ENCODE measurements at places on chromosomes 1 and 21. TPM values are rescaled to one million over a fixed set of nuclear protein-coding genes. Genes with fewer than 3 reads are reported as not detected.

GUCA2B gene
- not detected for polyA plus RNA-seq

- no peak for DNase-seq
These were observed 1476.2 kb downstream of the NCAM2 start for GRCh38 chr21:22474403-22474802.

GRCh38 chr1:205582471-205583291, 49.1 kb downstream of the ELK4 start:
- no peak for DNase-seq

DNA sequence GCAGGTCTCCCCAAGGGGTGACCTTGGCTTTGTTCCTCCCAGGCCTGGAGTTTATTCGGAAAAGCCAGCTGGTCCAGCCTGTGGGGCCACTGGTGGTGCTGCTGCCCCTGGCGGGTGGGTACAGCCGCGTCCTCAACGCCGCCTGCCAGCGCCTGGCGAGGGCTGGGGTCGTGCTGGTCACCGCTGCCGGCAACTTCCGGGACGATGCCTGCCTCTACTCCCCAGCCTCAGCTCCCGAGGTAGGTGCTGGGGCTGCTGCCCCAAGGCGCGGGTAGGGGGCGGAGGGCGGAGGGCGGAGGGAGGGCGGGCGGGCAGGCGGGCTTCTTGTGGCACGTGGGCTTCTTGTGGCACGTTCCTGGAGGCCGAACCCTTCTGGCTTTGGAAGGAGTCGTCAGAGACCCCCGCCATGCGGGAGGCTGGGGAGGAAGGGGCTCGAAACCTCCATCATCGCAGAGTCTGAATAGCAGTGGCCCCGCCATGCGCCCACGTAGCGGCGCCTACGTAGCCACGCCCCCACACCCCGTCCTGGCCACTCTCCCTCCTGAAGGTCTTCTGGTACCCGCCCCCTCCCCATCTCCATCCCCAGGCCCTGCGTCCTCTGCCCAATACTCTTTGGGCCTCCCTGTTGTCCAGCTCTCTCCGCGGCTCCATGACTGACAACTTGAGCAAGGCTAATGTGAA, 16.7 kb downstream of the PCSK9 start:
- no peak for DNase-seq

OR6P1 gene
- polyA plus RNA-seq: not detected

LENEP gene
- 1.6 TPM for polyA plus RNA-seq

FAF1 gene
- 52.6 TPM for polyA plus RNA-seq

- no peak for DNase-seq
These were observed 2.2 kb downstream of the S100A13 start for GRCh38 chr1:153624965-153625611.

VCAM1 gene
- polyA plus RNA-seq: 33.5 TPM

- DNase-seq: no peak
These were observed 477 bp downstream of the SNAP47 start for GRCh38 chr1:227735539-227736285.

DNA sequence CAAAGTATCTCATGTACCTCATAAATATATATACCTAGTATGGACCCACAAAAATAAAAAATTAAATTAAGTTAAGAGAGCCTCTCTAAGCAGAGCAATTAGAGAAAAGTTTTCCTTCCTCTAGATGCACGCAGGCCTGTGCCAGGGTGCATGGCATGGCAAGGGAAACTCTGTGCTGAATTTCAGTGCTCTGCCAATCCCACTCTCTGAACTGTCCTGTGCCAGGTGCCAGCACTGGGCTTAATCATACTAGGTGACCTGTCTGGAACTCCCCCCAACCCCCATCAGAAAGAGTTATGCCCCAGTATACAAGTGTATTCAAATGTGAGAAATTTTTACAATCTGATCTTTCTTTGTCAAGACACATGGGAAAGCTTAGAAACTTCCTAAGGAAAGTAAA, 10.4 kb upstream of the LAMC2 start:
- DNase-seq: no peak

KDF1 gene
- 10.4 TPM for polyA plus RNA-seq

DNA sequence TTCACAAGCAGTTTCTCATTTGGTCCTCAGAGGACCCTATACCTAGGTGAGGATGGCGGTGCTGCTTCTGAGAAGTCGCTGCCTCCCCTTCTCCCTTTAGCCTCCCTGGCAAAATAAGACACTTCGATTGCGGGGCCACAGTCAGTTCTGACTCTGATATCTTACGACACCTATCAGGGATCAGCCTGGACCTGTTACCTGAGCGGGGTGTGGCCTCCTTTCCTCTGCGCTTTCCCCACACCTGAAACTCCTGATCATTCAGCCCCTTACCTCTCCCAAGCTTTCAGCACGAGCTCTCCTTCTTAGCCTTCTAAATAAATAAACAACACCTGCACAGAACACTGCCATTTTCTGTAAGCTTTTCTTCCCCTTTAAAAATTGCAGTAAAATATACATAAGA, 24.6 kb upstream of the GPR137B start:
- DNase-seq: no peak

TMEM61 gene
- polyA plus RNA-seq: 0.68 TPM

GRCh38 chr1:148308832-148309458, 156.9 kb upstream of the NBPF11 start:
- DNase-seq: no peak

INTS11 gene
- 107 TPM for polyA plus RNA-seq

- no peak for DNase-seq
These were observed 510.7 kb downstream of the RWDD3 start for GRCh38 chr1:95744731-95745130.

DNA sequence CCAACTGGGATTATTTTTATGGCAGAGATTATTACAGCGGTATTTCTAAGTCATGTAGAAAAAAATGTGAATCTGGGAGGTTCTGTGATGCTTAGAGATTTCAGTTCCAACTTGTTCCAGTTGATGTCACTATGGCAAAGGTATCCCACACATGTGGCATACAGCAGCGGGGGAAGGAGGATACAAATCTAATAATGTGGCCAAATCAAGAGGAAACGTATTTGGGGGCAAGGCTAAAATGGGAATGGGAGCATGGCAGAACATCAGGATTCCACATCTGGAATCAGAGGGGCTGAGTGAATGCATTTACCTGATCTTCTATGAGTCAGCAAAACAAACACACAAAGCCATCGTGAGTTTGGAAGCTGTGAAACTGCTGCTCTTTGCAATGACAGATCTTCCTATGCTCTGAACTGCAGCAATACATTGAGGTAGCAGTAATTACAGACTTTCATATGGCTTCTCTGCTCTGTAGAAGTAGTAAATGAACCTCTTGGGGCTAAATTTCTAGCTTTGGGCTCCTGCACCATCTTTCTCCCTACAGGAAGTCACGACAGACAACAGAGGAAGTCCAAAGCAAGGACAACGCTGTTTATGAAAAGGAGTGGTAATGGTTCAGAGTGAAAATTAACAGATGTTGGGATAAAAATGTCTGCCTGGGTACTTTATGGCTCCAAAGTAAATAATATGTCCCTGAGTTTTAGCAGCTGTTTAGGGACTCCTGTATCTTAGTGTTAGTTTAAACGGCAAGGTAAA, 55.5 kb downstream of the GABPA start:
- peak; percentile 57 for DNase-seq

FCMR gene
- 1.7 TPM for polyA plus RNA-seq

DNA sequence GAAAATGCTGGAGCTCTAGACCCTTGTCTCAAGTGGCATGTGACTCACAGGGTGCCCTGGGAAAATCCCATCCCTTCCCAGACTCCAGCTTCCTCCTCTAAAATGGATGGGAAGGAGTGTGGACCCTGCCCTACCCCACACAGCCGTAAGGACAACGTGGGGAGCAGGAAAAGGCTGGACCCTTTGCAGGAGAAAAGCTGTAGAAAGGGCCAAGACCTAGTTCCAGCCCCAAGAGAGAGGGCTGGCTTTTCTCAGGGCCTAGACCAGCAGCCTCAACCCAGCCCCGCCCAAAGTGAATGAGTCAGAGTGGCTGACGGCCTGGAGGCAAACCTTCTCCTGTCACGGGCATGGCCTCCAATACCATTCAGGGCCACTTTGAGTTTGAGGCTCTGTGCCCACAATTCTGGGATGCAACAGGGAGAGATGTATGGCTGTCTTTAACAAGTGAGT, 1.1 kb downstream of the LAMB3 start:
- no peak for DNase-seq

DNA sequence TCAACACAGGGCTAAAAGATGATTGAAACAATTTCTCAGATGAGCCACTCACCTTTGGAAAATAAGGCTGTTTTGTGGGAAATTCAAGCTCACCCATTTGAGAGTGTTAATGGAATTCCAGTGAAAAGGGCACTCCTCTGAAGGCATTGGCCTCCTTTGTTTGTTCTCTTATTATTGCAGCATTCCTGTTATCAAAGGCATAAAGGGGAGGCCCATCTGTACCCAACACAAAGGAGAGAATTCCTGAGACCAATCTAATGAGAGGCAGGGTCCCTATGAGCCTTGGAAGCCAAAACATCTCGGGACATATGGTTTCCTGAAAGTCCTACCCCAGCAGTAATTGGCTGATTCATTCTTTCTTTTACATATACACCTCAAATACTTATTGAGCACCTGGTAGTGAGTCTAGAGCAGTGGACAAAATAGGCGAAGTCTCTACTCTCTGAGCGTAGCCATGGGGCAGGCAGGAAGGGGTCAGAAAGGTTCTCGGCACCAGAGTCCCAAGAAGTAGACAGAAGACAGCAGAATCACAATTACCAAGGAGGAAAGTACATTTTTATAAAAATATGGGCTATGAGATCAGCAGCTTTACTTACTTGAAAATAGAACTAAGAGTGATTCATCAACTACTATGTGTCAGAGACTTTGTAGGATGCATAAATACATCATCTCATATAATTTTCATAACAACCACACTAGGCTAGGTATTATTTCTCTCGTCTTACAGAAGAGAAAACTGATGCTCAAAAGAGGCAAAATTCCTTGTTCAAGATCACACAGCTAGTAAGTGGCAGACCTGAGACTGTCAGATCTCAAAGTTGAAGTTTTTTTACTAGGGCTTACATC, 218.7 kb downstream of the DAB1 start:
- DNase-seq: no peak

GRCh38 chr1:103509250-103509649, 16.2 kb upstream of the RNPC3 start:
- no peak for DNase-seq

FOXO6 gene
- polyA plus RNA-seq: 1.4 TPM

- DNase-seq: no peak
These were observed 22.6 kb downstream of the PLPPR5 start for GRCh38 chr1:98981917-98982513.

BTBD8 gene
- 5.1 TPM for polyA plus RNA-seq

DNA sequence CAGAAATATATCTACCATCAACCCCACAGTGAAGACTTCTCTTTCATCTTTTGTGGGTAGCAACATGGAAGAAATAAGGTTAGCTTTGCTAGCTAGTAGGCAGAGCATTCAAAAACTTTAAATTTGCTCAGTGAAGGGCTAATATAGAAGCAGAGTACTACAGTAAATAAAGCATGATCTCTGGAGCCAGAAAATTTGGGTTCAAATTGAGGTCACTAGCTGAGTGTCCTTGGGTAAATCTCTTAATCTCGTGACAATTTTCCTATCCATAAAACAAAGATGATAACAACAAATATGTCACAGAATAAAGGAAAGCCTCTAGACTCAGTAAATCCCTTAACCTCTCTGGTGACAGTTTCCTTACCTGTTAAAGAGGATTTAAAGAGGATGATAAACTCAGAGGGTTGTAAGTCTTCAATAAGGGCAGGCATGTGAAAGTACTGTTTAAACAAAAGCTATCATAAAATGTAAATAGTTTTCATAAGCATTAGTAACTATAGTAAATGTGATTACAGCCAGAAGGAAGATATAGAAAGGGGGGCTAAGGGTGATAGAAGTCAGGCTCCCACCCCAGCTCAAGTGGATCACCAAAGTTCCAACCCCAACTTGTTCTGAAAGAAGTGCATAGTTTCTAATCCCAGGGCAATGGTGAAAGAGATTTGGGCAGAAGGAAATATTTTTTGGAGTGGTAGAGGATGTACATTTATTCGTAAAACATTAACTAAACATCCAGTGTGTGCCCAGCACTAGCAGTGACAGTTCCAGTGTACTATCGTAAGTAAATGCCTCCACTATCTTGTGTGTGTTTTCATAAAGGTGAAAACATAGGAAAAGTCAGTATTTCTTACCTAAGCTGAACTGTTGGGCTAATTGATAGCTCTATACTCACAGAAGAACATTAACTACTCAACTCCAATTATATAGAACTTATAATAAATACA, 24.8 kb downstream of the TM2D1 start:
- no peak for DNase-seq
